ENCODE measurements at places on chromosomes 12 and 14.

DNA sequence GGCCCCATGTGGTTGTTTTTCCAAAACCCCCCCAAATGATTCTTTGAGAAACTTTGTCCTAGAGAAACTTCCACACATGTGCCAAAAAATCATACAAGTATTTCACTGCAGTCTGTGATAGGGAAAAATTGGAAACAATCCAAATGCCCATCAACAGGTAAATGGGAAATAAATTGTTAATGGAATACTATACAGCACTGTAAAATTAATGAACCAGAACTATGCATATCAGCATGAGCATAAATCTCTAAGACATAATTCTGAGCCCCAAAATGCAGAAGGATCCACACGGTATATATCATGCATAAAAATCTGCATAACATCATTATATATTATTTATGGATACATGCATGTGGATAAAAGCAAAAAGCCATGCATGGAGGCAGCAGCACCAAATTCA is 5.3 kb upstream of the FICD start:
- no peak for DNase-seq

DNA sequence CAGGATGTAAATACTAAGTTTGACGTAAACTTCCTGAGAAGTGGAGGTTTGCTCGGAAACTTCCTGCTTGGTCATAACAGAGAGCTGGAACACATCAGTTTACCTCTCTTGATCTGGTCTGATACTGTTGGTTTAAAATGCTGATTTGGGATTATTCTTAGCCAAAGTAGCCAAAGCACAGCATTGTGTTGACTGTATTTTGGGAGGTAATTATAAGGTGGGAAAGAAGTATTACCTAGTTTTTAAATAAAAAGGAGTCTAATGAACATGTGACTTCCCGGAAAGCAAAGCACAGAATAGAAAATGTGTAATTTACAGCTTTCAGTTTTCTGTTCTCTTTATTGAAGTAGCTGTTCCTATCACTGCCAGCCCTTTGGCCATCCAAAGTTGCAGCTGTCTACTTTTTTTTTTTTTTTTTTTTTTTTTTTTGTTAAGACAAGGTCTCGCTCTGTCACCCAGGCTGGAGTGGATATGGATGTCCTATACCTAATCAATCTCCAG is 52.2 kb upstream of the SRP54 start:
- no peak for DNase-seq

- no peak for DNase-seq
These were observed 37.3 kb downstream of the PPTC7 start for GRCh38 chr12:110545812-110546211.

DNA sequence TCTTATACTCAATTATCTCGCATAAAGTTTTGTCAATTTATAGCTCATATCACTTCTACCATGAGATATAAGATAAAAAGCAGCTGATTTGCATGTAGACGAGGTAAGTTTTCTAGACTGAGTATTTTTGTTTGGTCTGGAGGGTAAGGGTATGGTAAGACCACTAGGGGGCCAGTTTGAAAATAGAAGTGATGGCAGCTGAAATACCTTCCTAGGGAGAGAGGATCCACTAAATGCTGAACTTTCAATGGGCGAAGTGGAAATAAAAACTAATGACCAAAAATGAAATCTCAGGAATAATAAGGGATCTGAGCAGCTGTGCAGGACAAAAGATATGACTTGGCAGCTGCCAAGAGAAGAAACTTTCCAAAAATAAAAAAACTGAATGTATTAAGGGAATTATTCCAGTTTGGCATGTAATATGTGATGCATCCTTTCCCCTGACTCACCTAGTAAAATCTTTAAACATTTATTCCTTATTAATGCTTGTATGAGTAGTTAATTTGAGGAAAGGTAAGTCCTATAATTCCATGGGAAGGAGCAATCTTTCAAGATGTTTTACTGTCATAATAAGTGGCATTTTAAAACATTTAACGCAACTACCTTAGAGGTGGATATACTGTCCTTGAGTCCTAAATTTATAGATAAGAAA is 754.5 kb downstream of the C12orf50 start:
- DNase-seq: no peak

DNA sequence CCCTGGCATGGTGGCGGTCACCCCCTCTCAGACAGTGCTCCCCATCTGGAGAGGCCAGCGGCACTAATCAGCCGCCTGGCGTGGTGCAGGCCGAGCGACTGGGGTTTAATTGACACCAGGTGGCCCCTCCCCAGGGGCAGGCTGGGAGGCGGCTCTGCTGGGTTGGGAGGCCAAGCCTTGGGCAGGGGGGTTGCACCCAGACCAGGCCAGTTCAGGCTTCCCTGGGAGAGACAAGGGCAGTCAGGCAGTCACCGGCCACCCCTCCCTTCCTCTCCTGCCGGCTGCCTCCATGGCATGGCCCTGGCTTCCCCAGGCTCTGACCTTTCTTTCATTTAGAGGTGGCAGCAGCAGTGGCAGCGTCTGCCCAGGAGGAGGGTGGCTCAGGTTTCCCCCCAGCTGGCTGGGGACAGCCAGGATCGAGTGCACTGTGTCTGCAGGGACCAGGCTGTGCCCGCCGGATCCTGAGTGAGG is 78.1 kb upstream of the NOS1 start:
- DNase-seq: no peak

DNA sequence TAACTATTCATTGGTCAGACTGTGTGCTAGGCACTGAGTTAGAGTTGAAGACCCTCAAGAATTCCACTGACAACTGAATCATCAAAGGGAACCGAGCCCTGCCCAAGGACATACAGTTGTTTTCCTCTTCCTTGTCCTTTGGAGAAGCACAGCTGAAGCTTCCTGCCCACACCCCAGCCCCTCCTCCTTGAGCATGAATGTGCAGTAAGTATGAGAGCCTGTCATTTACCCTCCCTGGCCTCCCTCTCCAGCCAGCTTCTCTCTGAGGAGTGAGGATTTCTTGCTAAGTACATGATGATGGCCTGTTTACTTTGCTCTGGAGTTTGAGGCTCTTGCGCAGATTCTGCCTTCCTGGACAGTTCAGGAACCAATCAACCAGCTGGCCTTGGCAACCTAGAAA is 235.2 kb downstream of the CACNA1C start:
- no peak for DNase-seq

DNA sequence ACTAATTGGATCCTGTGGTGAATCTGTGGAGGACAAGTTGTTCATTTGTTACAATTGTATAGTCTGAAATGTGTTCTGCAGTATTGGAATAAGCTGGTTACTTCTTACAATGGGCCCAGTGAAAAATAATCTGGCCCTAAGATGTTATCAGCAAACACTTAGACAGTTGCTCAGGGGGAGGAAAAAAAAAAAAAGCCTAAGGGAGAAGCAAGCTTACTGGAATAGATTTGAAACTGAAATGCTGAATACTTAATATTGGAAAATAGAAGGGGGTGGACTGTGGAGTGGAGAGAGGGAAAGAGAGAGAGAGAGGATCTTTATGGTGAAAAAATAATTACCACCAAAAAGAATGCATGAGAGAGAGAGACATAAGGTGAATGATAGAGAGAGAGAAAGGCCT is 4.0 kb downstream of the FOXG1 start:
- no peak for DNase-seq

GRCh38 chr12:89481213-89481914 is 43.2 kb downstream of the GALNT4 start:
- DNase-seq: no peak

- DNase-seq: no peak
These were observed 56.7 kb downstream of the PPM1H start for GRCh38 chr12:62878211-62878610.

GRCh38 chr14:56237398-56237797 is 119.2 kb downstream of the PELI2 start:
- no peak for DNase-seq

DNA sequence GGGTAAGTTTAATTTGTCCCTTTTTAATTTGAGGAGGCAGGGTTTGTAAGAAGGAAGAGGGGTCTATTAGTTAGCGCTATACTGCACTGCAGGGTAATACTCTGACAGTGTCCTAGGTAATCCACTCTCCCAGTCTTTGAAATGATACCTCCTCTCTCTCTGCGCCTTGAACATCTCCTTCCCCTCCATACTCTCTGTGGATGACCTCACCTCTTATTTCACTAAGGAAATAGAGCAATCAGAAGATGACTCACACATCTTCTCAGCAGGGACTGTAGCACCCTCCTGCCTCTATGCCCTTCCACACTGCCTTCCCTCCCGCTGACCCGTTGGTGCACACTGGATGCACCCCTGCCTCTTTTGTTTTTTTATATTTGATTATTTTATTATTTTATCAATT is 94.2 kb downstream of the GRIP1 start:
- no peak for DNase-seq

GRCh38 chr14:21332950-21333349 is 50.9 kb downstream of the SUPT16H start:
- DNase-seq: no peak

GRCh38 chr12:111766608-111767361 is at the start of gene ALDH2:
Gene ALDH2, plus strand, starts transcription at chr12:111766933. Its CDS starts 50 bp downstream, at chr12:111766983.
- DNase-seq: no peak

DNA sequence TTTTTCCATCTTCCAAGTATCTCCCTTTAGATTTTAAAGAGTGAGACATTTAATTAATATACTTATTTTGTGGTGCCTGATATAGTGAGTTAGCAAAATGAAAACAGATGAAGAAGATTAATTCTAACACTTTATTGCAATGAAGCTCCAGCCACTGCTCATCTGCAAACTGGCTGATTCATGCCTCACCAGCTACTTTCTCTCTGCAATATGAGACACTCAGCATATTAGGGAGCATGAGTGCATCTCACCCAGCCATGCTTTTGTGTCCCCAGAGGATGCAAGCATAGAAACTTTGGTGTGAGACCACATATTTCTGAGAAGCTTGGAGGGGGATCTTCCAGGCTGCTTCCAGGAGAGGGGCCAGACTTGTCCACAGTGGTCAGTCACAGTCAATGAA is 148.6 kb downstream of the BMP4 start:
- no peak for DNase-seq

DNA sequence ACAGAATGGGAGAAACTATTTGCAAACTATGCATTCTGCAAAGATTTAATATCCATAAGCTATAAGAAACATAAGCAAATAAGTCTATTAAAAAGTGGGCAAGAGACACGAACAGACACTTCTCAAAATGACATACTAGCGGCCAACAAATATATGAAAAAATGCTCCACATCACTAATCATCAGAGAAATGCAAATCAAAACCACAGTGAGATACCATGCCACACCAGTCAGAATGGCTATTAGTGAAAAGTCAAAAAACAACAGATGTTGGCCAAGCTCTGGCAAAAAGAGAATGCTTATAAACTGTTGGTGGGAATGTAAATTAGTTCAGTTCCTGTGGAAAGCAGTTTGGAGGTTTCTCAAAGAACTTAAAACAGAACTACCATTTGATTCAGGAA is 121.3 kb downstream of the KCNMB4 start:
- no peak for DNase-seq

- no peak for DNase-seq
These were observed 2.3 kb upstream of the GLIPR1 start for GRCh38 chr12:75478116-75478794.

DNA sequence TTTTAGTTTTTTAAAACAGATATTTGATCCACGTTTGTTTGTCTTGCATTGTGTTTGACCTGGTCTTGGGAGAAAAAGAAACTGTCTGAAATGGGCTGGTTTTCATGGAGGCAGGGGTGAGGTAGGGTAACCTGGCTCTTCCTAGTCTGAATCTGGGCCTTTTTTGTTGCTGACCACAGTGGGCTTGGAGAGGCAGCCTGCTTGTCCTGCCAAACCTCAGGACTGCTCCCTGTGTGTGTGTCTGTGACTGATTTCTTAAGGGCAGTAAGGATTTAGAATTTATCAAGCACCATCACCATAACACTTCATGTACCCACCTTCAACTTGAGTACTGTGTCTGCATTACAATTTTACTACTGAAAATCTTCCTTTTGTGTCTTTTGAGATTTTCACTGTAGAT is 28.5 kb downstream of the DAAM1 start:
- DNase-seq: no peak

DNA sequence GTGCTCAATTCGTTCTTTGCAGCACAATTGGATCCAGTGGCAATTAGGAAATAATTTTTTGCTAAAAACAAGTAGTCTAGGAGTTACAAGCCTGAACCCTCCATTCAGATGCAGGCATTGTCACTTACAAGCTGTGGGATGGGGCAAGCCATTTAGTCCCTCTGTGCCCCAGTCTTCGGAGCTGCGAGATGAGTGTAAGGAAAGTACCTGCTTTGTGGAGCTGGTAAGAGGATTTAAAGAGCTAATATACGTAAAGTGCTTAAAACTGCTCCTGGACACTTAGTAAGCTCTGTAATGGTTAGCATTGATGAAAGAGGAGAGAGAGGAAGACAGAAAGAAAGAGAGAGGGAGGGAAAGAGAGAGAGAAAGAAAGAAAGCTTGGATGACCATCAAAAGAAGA is 112.5 kb downstream of the LGMN start:
- DNase-seq: no peak

- peak; percentile 81 for DNase-seq
These were observed 2.0 kb upstream of the CCDC197 start for GRCh38 chr14:93994919-93995682.
